CD4-positive, alpha-beta T cell treated with Interleukin-2 at 100 ng/mL for 4 hours (primary cell): ENCODE measurements at places on chromosomes 16 and 17.

- DNase-seq = no peak
These were observed 35.0 kb downstream of the CRISPLD2 start for GRCh38 chr16:84854759-84855158.

GRCh38 chr16:74275031-74275636 is 21.5 kb upstream of the PSMD7 start:
- DNase-seq = no peak

DNA sequence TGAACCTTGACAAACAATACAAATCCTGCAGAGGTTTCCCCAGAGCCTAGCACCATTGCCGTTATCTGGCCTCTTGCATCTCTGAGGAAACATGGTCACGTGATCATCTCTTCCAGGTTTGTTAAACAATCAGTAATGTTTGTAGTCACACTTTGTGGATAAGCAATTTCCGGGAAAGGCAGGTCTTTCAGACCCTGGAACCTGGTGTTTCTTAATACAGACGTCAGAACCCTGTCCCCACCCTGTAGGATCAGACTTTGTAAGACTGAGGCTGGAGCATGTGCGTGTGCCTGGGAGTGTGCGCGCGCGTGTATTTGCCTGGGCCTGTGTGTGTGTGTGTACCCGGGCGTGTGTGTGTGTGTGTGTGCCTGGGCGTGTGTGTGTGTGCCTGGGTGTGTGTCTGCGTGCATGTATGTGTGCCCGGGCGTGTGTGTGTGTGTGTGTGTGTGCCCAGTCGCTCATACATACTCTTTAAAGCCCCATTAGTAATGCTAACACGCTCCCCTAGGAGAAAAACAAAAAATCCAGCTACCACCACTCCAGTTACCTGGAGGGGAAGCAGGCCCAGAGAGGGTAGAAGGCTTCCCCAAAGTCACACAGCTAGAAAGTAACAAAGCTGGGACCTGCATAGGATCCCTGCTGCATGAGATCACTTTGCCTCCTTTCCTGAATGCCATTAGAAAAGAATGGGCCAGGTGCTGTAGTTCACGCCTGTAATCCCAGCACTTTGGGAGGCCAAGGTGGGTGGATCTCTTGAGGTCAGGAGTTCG is 5.3 kb downstream of the CTNS start:
- DNase-seq = no peak

DNA sequence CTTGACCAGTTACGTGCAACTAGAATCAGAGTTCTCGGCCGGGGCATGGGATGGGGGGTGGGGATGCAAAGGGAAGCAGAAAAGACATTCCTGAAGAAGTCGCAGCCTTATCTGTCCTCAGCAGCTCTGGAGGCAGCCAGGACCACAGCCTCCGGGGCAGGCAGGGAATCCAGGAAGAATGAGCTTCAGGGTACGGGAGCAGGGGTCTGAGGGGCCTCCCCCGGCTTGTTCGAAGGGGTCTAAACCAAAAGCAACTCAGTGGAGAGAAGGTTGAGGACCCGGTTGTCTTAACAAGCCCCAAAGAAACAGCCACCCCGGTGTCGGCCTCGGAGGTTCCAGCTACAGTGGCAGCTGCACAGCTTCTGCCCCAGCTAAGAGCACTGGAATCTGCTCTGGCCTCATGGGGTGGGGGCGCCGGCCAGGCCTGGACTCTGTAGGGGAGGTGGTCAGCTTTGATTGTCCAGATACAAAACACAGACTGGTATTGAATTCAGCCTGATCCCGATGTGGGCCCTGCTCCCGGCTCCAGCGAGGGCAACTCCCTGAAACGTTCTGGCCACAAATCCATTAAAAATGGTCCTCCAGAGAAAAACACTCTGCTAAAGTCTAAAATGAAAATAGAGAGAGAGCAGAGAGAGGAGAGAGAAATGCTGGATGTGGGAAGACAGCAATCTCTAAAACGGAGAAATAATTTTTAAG is 7.7 kb downstream of the HOXB4 start:
- no peak for DNase-seq

GRCh38 chr16:9152649-9153501 is 61.4 kb downstream of the HAPSTR1 start:
- DNase-seq = no peak

GRCh38 chr17:61135782-61136181 is 263.9 kb upstream of the TBX2 start:
- no peak for DNase-seq

GRCh38 chr16:46745617-46746016 is 2.5 kb downstream of the MYLK3 start:
- DNase-seq = no peak

GRCh38 chr17:40511667-40512220 is 10.3 kb upstream of the TNS4 start:
- DNase-seq = no peak

DNA sequence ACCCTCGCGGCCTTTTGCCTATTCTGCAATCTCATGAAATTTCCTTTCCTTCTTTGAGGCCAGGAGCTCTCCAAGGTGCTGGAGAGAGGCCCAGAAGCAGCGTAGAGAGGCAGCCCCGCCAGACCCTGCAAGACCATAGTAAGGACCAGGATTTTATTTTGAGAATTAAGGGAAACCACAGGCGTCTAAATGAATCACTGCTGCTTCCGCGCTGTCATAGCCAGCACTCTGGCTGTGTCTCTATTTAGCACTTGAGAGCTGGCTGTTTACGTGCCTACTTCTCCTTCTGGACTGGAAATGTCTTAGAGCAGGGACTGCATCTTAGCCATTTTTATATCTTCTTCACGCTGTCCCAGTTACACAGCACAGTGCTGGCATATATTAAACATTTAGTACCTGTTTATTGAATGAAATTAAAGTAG is 37.6 kb upstream of the PIRT start:
- DNase-seq = no peak

- DNase-seq = no peak
These were observed 11.3 kb downstream of the KANSL1 start for GRCh38 chr17:46181940-46182339.

DNA sequence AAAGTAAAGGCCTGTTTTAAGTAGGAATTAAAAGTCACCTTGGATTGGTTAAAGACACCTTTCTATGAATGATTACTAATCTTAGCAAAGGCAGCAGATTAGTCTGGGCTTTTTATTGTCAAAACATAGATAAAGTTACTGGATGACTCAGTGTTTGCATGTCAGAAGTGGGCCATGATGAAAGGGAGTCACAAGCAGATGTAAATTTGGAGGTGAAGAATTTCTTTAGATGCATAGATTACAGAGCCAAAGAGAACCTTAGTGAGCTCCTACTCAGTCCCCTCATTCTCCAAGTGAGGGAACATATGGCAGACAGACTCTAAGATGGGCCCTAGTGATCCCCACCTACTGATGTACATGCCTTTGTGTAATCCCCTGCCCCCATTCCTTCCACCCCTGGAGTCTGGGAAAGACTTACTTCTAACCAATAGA is 124.5 kb downstream of the HS3ST3A1 start:
- no peak for DNase-seq

DNA sequence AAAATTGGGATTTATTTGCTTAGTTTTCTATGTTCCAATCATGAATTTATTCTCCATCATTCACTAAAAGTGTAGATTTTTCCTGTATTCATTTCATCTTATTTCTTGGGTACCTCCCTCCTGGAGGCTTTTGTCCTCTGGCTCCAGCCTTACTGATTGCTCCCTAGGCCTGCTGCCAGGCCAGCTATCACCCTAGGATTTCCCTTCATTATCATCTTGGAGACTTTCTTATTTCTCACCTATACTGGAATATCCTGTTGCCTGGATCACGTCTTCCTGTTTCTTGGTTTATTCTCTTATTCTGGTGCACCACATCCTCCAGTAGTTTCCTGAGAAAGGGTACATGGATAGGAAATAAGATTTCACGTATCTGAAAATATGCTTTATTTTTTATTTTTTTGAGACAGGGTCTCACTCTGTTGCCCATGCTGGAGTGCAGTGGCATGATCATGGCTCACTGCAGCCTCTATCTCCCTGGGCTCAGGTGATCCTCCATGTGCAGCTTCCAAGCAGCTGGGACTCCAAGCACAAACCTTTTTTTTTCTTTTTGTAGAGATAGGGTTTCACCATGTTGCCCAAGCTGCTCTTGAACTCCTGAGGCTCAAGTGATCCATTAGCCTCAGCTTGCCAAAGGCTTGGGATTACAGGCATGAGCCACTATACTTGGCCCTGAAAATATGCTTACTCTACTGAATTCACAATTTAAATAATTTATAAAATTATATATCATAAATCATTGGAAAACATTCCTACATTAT is 13.3 kb upstream of the KPNB1 start:
- DNase-seq = no peak

DNA sequence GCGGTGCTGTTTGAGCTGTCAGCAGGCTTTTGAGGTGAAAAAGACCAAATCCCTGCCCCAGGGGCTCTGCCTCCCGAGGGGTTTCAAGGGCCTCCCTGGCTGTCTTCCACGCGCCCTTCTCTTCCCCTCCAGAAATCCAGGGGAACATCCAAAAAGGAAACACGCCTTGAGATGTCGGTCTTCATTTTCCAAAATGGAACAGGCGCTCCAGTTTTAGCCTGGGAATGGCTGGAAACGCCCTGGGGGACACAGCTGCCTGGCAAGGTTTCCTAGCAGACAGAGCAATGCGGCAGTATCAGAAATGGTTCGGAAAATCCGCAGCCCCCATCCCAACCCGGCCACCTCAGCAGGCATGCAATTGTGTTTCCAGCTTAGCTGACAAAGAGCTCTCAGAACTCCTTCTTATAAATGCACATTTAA is 16.6 kb upstream of the LITAF start:
- no peak for DNase-seq

- no peak for DNase-seq
These were observed 119.6 kb upstream of the PMFBP1 start for GRCh38 chr16:72291531-72291981.

- no peak for DNase-seq
These were observed 115.3 kb downstream of the NOG start for GRCh38 chr17:56708670-56709410.

- no peak for DNase-seq
These were observed 85.1 kb downstream of the WWOX start for GRCh38 chr16:78184238-78185183.

DNA sequence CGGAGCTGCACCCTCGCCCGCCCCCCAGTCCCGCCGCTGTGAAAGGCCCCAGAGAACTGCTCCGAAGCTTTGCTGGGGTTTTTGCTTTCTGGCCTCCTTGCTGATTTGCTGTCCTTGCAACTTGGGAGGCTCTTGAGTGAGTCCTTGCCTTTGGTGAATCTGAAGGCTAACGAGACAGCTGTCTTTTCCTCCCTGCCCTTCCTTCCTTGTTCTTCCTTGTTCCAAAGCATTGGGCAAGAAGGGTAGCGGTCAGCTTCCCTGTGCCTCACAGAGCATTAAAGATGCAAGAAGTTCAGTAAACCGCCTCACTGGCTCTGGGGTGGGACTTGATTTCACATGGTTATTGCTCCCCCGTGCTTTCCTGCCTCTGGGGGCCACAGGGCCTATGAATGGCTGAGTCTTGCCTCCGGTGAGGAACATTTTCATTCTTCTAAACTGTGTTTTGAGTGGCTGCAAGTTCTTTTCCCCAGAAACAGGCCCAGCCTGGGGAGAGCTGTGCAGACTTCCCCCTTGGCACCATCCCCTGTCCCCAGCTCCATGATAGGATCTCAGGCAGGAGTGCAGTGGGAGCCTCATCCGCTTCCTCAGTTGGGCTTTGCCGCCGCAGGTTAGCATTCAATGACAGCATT is 1.4 kb downstream of the YPEL2 start:
- DNase-seq = no peak

DNA sequence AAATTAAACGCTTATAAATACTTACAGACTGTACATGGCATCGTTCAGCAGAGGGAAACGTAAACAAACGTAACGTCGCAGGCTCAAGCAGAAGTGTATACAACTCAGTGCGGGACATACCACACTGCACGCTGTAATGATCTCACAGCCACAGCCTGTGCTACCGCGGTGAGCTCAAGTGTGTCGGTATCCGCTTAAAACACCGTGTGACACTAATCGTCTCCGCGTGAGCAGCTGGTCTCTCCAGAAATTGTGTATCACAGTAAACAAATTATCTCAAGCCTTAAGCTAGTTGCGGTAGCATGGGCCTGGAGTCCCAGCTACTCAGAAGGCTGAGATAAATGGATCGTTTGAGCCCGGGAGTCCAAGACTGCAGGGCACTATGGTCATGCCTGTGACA is 115.3 kb downstream of the ANKRD11 start:
- no peak for DNase-seq

- no peak for DNase-seq
These were observed 144.7 kb downstream of the CDK5R1 start for GRCh38 chr17:32631341-32632096.

DNA sequence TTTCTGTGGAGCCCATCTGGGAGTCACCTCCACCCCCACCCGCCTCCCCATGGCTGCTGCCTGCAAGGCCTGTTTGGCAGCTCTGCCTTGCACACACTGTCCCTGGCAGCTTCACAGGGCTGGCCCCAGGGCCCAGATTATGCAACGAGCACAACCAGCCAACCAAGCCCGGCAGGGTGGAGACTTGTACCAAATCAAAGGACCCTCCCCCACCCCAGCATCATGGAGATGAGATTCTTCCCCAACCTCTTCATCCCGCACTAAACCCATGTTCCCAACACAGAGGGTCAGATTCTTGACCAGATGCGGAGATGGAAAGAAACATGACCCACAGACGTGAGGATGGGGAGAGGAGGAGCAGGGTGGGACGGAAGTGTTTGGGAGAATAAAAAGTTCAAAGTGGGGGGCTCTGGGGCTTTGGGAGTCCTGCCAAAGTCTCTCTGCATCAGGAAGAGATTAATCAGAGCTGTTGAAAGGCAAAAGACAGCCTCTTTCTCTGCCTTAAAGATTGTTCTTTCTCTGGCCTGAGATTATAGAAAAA is 3.8 kb downstream of the SMARCD2 start:
- no peak for DNase-seq

GRCh38 chr16:66515596-66516508 is 34.1 kb downstream of the TK2 start:
- peak; percentile 40 for DNase-seq

DNA sequence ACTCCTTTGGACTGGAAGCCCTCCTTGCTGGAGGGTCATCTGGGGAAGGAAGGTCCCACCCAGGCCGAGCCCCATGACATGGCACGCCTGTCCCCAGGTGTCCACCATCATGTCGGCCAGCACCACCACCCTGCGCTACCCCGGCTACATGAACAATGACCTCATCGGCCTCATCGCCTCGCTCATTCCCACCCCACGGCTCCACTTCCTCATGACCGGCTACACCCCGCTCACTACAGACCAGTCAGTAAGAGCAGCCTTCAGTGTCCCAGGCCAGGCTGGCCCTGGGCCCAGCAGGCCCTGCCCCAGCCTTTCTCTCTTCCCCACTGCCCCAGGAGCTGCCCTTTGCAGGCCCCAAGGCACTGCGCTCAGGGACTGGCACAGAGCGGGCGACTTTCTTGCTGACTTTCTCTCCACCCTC is 6.5 kb downstream of the TUBG2 start:
- no peak for DNase-seq

DNA sequence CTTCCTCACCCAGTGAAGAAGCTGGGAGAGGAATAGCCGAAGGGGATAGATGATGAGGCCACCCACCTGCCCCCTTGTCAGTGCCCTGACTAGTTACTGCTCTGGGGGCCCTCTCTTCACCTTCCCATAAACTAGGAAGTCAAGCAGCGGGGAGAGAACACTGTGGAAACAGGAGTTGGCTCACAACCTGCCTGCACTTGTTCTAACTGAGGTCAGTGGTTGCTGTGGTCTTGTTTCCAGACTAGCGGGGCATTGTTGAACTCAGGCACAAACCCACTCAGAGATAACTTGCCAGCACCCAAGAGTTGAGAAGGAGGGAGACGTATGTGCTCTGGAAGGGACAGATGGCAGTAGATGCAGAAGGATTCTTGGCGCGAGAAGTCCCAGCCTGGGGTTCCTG is 48.6 kb upstream of the DDX52 start:
- DNase-seq = no peak

GRCh38 chr17:81040791-81041337 is 5.9 kb downstream of the BAIAP2 start:
- peak; percentile 9 for DNase-seq
